ENCODE measurements at places on chromosomes 1 and 21.

GRCh38 chr1:50441183-50441582 is 17.9 kb upstream of the DMRTA2 start:
- DNase-seq = no peak

DNA sequence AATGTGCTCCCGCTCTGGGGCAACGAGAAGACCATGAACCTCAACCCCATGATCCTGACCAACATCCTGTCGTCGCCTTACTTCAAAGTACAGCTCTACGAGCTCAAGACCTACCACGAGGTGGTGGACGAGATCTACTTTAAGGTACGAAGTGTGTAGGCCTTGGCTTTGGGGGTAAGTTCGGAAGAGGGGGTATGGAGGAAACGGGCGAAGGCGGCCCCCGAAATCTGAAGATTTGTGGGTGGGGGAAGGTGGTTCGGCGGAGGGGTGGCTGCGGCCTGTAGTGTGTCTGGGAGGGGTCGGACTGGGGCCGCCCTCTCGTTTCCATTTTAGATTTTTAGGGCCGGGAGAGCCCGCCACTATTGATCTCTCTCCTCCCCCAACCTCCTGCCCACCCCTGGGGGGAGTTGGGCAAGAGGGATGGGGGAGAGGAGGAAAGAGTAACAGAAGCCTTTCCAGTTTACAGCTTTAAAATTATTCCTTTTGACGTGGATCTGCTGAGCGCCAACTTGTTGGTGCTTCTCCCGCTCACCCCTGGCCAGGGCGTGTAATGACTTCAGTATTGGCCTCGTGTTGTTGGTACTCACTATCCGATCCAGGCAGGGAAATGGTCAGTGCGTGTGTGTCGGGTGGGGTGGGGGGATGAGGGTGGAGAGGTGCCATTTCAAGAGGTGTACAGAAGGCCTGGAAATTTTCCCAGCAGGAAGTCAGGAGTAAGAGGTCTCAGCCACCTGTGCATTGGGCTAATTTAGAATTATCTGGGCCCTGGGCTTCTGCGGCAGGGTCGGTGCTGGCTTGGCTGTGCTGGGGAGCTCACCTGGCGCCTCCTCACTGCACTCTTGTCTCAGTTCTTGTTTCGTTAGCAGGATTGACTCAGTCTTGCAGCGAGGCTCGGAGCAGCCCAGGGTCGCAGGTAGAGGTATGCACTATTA is 880 bp downstream of the PRPF38B start:
- peak; percentile 86 for DNase-seq

DNA sequence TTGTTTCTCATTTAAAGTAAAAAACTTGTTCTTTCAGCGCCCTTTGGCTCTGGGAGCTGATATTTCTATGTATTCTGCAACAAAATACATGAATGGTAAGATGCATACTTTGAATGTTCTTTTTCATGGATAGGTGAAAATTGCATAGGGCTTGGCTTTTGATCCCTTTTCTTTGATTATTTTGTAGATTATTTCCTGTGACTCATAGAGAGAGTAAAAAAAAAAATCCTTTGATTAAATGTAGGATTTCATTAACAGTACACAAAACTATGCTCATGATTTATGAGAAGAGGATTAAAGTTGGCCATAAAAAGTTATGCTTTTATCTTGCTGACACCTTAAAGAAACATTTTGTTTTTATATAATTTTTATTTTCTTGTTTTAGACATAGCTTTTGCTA is 18.7 kb downstream of the CTH start:
- DNase-seq = no peak

DNA sequence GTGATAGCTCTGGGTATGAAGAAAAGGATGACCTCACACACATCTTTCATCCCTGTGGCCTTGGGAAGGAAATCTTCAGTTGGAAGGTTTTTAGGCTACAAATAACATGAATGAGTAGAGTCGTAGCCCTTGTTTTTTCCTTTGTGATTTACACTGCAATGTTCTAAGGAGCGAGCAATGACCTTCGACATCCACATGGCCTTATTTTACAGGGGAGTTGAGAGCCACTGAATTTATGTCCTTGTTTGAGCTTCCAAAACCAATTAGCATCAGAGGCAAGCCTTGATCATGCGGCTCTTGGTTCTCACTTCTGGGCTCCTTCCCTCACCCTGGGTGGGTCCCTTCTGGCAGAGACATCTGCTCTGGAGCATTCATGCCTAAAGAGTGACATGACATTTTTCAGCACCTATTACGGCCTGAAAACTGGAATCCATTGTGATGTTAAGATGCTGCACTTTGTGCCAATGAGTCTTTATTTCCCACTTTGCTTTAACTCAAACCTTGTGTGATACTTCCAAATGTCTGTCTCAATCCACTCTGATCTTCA is 70.5 kb upstream of the RUNX1 start:
- no peak for DNase-seq

DNA sequence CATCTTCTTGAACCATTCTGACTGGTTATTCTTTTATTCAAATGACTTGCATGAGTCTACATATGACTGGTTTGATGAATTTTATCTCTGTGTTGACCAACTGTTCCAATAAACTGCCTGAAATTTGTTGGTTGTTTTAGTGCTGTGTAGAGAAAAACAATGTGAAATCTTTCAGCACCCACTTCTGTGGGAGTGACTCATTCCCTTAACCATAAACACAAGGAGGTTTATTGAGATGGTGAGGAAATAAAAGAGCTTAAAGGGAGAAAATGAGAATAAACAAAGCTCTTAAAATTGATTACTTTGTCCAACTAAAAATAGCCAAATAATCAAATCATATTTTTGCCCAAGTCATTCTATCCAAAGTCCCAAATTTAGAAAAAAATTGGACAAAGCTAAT is 341.1 kb downstream of the TGFB2 start:
- no peak for DNase-seq

GRCh38 chr21:31872072-31872451 is 758 bp upstream of the HUNK start:
- no peak for DNase-seq

DNA sequence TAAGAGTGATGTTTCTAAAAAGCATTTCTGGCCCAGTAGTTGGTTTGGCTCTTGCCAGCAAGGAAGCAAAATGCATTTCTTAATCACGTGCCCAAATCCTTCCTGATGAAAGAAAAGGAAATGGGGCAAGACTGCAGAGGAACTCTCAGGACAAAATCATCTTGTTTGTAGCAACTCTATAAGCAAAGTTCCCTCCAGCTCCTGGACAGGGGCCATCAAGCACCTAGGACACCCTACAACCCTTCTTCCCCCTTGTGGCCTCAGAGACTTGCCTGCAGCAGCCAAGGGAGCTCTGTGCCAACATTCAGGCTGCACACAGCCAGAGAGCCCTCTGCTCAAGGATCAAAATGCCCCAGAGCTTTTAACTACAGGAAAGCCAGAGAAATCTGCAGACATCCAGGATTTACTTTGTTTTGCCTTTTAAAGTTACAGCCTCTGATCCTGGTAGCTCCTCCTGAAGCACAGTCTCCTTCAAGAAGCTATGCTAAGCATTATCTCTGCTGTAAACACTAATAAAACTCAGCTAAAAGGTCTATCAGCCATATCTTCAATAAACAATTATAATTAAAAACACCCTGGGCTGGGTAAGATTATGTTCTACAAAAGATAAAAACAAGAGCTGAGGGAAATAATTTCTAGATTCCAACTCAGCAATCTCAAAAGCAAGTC is 105.0 kb downstream of the KIAA0319L start:
- DNase-seq = peak; percentile 75

GRCh38 chr1:237864338-237865244 is 26.1 kb downstream of the ZP4 start:
- peak; percentile 71 for DNase-seq

- DNase-seq = no peak
These were observed 25.6 kb downstream of the TOMM20 start for GRCh38 chr1:235102993-235103411.

DNA sequence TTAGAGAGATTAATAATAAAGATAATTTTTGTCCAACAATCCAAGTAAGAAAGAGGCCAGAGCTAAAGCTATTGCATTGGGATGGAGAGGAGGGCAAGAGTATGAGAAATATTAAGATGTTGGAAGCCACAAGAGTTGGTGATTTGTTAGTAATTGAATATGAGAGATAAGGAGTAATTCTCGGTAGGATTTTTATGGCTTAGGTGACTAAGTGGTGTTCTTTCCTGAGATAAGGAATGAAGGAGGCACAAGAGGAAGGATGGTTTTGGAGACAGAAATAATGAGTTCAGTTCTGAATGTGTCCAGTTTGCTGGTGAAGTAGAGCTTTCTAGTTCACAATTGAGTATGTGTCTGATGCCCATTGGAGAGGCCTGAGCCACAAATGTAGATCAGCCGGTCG is 9.4 kb downstream of the TRMT13 start:
- DNase-seq = no peak

DNA sequence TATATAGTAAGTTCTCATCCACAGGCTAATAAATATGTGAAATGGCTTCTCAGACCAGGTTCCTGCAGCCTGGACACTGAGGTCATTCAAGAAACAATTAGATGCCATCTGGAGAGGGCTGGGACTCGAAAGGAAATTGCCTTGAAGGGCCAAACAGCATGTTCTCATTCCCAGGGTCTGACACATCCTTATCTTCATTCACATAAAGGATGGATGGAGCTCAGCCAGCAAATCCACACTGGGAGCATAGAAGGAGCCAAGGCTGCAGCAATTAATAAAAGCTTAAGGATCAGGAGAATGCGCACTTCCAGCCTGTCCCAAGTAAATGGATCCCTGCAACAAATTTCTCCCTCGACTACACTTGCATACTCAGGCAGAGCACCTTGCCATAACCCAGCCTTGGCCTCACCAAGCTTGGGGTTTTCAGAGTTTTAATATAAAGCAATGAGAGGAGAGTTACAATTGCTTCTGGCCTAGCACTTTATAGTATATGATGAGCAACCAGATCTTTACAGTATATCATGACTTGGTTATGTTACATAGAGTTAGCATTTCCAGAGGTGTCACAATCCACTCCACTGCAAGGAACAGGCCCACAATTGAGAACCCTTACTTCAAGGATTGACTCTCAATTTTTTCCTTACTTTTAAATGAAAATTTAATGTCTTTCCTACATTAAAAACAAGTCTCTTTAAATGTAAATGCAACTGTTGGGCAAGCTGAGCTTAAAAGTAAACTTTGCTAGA is 55.9 kb downstream of the BCAR3 start:
- DNase-seq = no peak
